Jurkat, Clone E6-1 (cell line): ENCODE measurements at places on chromosomes 3 and 15.

DNA sequence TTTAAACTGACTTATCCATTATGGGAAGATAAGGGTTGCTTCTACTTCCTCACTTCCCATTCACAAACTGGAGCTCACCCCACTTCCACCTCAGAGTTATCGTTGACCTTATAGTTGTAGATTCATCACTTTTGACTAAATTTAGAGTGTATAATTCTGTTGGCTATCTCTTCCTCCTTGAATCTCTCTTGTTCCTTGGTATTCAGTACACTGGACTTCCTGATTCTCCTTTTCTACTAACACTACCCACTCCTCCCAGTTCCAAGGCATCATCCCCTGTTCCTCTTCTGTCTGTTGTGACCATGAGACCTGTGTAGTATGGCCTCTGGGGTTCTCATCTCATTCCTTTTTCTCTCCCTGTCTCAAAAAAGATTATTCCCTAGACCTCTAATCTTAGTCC, 5.9 kb upstream of the GPR87 start:
- no peak for DNase-seq

GRCh38 chr3:141122455-141123030, 71.4 kb downstream of the SPSB4 start:
- peak; percentile 50 for DNase-seq

GRCh38 chr3:175127075-175127662, 268.0 kb downstream of the NAALADL2 start:
- DNase-seq = no peak

GRCh38 chr3:27105904-27106303, 263.3 kb downstream of the NEK10 start:
- DNase-seq = no peak

- no peak for DNase-seq
Measured at GRCh38 chr3:52202384-52203077, 4.6 kb downstream of the ALAS1 start.

DNA sequence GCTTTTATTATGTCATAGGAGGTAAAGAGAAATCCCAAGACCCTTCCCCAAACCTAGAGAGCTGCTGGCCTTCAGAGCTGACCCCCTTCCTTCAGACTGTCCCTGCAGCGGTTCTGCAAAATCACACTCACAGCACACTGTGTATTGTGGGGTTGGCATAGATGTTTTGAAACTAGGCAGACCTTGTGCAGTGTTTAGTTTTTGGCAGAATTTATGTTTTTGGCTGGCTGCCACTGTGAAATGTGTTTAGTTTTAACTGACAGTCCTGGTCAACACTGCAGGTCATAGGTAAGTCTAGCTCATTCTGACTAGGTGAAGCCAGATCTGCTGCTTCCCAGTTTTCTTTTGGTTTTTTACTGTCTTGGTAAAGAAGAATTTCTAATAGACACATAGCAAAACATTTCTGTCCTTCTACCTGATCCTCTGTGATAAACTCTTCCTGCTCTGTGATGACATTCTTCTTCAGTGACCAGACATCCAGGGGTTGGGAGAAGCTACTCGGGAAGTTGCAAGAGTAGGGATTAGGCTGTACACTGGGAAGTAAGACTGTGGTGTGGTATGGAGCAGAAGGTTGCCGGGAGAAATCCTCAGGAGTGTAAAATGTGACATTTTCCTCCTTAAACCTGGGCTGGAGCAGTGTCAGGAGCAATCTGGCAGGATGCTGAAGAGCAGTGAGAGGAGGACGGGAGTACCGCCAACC, 209.6 kb upstream of the MCTP2 start:
- DNase-seq = no peak

GRCh38 chr3:31884251-31884650, 96.8 kb downstream of the OSBPL10 start:
- DNase-seq = no peak
